Activated CD8-positive, alpha-beta memory T cell treated with anti-CD3 and anti-CD28 coated beads for 36 hours (primary cell): ENCODE measurements at places on chromosomes 13 and 19. TPM values are rescaled to one million over a fixed set of nuclear protein-coding genes. Genes with fewer than 3 reads are reported as not detected.

The TTC9B gene
- not detected for total RNA-seq

The ZNF490 gene
- 7.1 TPM for total RNA-seq

The ADGRE2 gene
- 0.69 TPM for total RNA-seq

The KLK3 gene
- total RNA-seq = not detected

The LYPD5 gene
- total RNA-seq = 0.73 TPM
